ENCODE measurements at places on chromosomes 5 and 9. TPM values are rescaled to one million over a fixed set of nuclear protein-coding genes. Genes with fewer than 3 reads are reported as not detected.

The TMEM171 gene
- 0.21 TPM for total RNA-seq

The RIOK2 gene
- 22.5 TPM for total RNA-seq

The ADRA1B gene
- total RNA-seq = 1.8 TPM

The FRMD3 gene
- 40.0 TPM for total RNA-seq

The PCDHGB7 gene
- total RNA-seq = 7.6 TPM

The ATP6V0E1 gene
- 204 TPM for total RNA-seq

The IL3 gene
- not detected for total RNA-seq

The PLAC8L1 gene
- total RNA-seq = not detected

The SNCB gene
- total RNA-seq = 1.3 TPM

The ADGRD2 gene
- not detected for total RNA-seq

The SLC24A2 gene
- not detected for total RNA-seq

The SPZ1 gene
- not detected for total RNA-seq

The ADAMTS13 gene
- total RNA-seq = 2.3 TPM

Measured in left cardiac atrium (tissue), 4 donors.